ENCODE measurements at places on chromosomes 16 and 17.

DNA sequence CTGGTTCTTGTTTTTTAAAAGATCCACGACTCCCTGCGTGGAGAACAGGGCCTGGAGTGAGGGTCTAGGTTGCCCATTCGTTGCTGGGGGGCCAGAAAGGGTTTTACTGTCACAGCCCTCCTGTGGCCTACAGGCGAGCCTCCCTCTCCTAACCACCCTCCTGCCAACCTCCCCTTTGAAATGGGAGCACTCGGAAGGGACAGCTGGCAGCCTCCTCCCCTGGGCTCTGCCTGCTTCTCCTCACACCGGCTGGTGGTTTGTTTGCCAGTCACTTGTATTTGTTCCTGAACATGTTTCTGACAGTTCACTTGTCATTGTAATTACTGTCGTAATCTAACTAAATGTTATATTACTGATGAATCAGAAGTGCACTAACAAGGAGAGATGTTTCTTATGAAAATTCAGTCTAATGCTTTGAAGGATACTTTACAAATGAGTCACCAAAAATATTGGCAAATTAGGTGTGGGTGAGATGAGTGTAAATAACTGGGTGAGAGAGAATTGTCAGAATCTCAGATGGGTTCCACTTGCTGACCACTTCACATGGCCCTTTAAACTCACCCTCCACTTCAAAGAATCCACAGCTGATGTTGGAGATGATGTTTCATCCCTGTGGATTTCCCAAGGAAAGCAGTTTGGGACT lies 2.7 kb upstream of the SPPL2C start:
- peak; percentile 89 for DNase-seq

DNA sequence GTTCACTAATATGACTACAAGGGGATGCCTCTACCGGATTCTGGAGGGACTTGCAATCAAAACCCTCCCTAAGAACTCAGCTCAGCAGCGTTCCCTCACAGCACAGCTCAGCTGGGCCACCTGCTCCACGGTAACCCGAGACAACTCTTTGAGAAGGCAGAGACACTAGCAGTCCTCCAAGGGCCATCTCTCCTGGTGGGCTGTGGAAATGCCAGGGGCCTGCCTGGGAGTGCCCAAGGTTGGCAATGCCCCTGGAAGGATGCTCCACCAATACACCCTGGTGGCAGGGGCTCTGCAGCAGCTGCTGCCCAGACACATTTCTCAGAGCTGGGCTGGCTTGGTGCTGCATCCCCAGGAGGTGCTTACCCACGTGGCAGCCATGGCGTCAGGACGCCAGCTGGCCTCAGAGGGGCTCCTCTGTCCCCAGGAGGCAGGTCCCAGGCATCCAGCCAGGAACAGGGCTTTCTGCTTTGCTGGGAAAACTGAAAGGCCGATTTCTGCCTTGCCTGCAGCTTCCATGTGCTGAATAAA lies 16.5 kb downstream of the CDIP1 start:
- peak; percentile 98 for DNase-seq

DNA sequence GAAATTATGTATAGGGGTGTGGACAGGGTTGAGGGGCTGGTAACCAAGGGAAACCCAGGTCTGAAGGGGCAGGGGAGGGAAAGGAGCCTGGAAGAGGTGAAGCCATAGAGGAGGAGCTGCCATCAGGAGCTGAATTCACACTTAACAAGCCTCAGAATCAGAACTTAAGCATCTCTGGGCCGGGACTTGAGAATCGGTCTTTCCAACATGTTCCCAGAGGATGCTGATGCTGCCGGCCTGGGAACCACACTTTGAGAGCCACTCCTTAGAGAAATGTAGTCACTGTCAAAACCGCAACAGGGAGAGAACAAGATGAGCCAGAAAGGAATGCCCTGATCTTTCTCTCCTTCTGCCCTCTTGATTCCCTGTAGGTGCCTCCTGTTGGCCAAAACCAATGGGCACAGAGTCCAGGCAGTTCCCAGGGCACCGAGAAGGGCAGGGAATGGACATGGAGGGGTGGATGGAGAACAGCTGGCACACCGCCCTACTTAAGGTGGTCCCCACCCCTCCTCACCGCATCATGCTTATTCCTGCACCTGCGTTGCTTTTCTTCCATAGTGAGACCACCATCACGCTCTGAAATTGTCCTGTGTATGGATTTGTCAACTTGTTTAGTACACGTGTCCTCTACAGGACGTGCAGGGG lies 88.5 kb downstream of the GSG1L start:
- no peak for DNase-seq

DNA sequence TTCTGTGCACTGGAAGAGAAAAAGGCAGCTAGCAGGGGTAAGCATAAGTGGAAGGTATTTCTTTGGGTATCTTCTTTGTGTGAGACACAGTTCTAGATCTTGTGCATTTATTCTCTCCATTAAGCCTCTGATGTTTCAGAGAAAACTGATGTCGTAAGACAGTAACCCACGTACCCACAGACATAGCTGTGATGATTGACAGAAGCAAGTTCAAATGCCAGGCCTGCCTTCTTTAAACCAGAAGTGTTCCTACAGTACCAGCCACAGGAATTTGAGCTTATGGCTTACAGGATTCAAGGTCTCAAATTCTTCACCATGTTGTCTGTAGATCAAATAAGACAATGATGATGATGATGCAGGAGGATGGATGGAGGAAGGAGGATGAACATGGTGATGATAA lies 161.4 kb upstream of the KCNJ16 start:
- DNase-seq, result no peak

- DNase-seq, result no peak
Measured at GRCh38 chr17:4877089-4877488, 22.2 kb upstream of the C17orf107 start.

DNA sequence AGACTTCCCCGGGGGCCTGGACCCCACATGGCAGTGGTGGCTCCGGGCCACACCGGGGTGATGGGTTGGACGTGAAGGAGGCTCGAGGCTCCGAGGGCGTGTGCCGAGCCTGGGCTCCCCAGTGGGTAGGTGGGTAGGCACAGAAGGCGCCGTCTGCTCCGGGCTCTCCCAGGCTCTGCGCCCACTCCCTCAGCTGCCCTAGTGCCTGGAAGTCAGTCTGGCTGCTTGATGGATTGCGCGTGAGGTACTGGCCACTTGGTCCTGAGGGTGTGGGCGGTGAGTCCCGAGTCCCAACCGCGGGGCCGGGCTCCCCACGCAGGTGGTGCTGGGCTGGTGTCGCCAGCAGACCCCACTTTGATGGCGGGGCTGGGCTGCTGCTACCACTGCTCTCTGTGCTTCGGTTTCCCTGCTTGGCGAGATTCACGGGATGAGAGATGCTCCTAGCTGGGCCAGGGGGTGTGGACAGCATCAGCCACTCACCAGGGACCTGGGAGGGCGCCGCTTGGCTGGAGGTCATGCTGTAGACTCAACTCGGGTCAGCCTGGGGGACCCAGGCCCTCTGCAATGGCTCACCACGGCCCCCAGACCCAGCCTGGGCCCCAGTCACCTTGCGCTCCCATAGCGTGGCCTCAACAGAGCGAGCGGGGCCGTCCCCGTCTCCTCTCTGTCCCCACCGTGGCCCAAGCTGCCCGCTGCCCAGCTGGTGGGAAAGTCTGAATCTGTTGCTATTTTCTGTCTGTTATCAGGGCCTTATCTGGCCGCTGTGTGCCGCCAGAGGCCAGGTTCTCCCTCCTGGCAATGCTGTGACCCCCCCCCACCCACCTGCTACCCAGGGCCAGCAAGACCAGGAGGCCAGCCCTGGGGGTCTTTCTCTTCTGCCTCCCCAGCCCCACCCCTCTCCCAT lies 26.1 kb downstream of the ZFPM1 start:
- DNase-seq, result no peak

DNA sequence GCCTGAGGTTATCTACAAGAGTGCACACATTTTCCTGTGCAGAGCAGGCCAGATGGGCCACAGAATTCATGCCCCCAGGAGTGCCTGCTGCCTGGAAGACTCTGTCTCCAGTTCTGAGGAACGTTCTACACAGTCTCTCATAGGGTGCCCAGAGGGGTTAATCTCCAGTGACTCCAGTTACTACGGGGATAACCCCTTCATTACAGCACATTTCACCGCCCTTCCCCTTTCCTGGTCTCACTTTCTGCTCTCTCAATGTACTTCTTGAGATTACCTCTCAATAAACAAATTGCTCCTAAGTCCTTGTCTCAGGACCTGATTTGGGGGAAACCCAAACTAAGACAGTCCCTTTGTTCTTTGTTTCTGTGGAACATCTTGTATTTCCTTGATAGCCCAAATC lies 5.7 kb downstream of the CD300H start:
- no peak for DNase-seq

GRCh38 chr16:56195151-56195550 lies 3.9 kb downstream of the GNAO1 start:
- peak; percentile 56 for DNase-seq

DNA sequence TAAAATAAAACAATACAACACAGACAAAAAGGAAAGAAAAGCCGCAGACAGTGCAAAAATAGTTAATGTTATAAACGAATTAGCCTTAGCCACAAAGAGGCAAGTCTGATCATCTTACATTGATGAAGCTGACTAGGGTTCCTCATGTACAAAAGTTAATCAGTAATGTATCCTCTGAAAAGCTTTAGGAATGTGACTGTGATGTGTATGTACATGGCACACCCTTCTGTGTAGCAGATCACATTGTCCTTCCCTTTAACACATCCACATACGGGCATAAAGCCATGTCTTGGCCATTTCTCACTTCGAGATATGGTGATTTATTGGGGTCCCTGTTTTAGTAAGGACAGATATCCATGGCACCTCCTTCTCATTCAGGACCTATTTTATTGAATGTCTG lies 1327.5 kb upstream of the CDH8 start:
- no peak for DNase-seq

GRCh38 chr16:23379707-23380106 lies 73.3 kb downstream of the COG7 start:
- DNase-seq, result no peak

DNA sequence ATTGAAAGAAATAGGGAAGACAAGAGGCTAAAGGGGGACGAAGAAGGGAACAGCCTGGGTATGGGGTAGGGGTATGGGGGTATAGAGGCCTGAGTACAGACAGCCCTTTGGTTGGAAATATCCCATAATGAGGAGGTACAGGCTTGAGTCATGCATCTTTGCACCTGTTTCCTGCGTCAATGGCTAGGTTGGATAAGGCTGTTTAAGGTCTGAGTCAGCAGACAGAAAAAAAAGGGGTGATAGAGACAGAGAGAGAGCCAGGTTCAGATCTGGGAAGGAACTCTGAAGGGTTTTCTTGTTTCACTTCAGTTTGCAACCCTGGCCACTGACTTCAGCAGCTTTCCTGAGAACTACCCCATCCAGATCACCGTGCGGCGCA lies 8.5 kb downstream of the FNDC8 start:
- DNase-seq, result no peak

DNA sequence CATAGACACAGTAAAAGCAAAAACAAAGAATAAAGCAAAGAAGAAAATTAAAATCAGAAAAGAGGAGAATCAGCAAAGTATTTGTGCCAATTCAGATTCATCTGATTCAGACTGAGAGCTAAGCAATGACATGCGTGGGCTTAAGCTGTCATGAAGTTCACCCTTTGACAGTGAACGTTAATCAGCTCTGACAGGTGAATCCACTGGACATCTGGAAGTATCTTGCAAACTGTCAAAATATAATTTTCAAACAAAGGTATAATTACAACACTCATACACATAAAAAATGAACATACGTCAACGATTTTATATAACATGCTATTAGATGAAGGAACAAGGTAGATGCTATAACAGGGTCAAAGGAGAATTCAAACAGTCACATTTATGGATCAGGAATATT lies 596.3 kb upstream of the SALL1 start:
- DNase-seq, result no peak

GRCh38 chr17:82103553-82104451 lies 5.8 kb upstream of the FASN start:
- DNase-seq, result no peak

GRCh38 chr17:1362964-1363363 lies 37.1 kb downstream of the YWHAE start:
- no peak for DNase-seq

DNA sequence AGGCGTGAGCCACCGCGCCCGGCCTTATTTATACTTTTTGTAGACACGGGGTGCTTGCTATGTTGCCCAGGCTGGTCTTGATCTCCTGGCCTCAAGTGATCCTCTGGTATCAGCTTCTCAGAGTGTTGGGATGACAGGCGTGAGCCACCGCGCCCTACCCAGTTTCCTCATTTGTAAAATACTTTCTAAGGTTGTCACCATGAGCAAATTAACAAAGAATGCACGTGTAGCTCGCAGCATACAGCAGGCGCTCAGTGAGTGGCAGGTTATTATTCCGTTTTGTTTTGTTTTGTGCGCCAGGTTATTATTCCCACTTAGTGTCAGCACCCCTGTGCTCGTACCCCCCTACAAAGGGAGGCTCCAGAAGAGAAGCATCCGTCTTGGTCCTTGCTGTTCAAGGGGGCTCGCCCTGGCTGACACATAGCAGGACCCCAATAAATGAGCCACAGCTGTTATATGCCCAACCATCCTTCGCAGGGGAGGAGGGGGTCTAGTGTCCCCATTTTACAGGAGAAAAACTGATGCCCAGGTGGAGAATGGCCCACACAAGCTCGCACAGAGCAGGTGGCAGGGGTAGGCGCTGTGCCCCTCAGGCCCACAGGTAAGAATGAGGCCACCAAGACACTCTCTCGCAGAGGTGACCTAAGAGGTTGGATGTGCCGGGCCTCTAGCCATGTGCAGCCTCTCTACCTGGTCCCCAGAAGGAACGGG lies 686 bp upstream of the MIEF2 start:
- no peak for DNase-seq

- peak; percentile 84 for DNase-seq
Measured at GRCh38 chr17:82399041-82399441, 19.1 kb upstream of the HEXD start.

- DNase-seq, result peak; percentile 29
Measured at GRCh38 chr16:53159781-53160436, 105.1 kb downstream of the CHD9 start.

- no peak for DNase-seq
Measured at GRCh38 chr16:23670137-23670776, 8.4 kb upstream of the PLK1 start.

- no peak for DNase-seq
Measured at GRCh38 chr17:5557990-5558389, 26.3 kb downstream of the NLRP1 start.

GRCh38 chr16:80948886-80949493 lies 57.7 kb downstream of the CMC2 start:
- no peak for DNase-seq

- DNase-seq, result no peak
Measured at GRCh38 chr17:14859542-14859941, 405.6 kb downstream of the PMP22 start.

GRCh38 chr17:61299517-61300513 lies 99.8 kb upstream of the TBX2 start:
- DNase-seq, result no peak

DNA sequence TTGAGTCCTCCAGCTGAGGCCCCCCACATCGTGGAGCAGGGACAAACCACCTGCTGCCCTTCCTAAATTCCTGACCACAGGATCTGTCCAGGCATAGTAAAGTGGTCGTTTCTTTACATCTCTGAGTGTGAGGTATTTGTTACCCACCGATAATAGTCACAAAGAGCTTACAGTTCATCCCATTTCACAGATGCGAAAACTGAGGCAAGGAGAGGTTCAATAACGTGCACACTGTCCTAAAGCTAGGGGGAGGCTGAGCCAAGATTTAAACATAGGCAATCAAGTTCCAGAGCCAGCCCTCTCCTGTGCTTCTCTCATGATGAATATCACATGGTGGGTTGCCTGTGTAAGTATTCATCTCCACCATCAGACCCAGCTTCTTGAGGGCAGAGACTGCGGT lies 135.4 kb downstream of the CCT6B start:
- DNase-seq, result no peak
